ENCODE measurements at places on chromosomes 6 and 20.

DNA sequence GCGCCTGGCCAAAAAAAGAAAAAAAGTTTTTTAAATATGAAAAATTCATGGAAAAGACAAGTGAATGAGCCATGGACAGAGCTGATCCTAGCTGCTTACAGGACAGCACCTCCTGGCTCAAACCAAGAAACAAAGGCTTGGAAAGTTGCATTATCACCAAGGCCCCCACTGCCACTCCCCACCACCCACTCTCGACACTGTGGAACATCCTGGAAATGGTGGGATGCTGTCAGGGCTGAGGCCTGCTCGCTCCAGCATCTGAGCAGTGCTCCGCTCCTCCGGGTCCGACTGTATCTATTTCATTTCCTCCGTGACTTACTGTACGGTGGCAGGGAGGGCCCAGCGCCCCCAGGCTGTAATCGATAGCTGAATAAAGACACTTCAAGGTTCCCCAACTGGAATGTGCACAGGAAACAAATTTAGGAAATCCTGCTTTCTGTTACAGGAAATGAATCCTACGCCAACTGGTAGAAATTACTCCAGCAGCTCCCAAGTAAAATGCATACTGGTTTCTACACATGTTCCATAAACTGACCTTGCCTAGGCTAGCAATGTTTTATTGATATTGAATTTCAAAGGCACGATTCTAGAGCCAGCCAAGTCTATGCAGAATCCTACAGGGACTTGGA is 109.5 kb upstream of the NFATC2 start:
- no peak for DNase-seq

DNA sequence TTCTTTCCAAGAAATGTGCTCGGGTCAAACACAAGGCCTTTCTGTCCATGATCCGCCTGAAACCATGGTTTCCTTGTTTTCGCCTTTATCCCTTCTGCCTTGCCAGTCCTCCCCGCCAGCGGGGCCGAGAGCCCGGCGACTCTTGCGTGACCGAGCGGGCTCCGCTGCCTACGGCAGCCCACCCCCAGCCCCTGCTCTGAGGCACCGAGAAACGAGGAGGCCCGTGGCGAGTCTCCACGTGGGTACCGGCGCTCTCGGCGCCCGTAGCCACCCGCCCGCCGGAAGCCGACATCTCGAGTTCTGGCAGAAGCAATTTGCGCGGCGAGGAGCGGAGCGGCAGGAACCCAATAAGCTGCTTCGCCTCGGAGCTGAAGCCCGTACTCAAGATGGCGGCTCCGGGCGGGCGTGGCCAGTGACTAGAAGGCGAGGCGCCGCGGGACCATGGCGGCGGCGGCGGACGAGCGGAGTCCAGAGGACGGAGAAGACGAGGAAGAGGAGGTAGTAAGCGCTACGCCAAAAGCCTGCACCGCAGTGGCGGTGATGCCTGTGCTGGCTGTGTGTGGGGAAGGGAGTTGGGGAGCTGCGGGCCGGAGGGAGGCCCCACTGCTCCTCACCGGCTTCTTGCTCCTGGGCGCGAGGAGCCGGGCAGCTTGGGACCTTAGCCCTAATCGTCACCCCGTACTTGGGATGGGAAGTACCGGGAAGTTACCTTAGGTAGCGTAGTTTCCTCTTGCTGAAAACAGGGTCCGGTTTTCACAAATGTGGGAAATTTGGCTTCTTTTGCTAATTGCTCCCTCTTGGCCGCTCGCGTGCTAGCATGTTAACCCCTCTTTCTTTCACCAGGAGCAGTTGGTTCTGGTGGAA is at the start of gene GTF3C6:
GTF3C6 (plus strand) TSS at position 378 of the 864 bp plus-strand sequence; CDS start at position 442, 64 bp downstream.
- peak; percentile 97 for DNase-seq

GRCh38 chr20:3973705-3974104 is 41.7 kb downstream of the RNF24 start:
- no peak for DNase-seq

GRCh38 chr6:151757506-151757955 is 50.0 kb upstream of the ESR1 start:
- DNase-seq = no peak

DNA sequence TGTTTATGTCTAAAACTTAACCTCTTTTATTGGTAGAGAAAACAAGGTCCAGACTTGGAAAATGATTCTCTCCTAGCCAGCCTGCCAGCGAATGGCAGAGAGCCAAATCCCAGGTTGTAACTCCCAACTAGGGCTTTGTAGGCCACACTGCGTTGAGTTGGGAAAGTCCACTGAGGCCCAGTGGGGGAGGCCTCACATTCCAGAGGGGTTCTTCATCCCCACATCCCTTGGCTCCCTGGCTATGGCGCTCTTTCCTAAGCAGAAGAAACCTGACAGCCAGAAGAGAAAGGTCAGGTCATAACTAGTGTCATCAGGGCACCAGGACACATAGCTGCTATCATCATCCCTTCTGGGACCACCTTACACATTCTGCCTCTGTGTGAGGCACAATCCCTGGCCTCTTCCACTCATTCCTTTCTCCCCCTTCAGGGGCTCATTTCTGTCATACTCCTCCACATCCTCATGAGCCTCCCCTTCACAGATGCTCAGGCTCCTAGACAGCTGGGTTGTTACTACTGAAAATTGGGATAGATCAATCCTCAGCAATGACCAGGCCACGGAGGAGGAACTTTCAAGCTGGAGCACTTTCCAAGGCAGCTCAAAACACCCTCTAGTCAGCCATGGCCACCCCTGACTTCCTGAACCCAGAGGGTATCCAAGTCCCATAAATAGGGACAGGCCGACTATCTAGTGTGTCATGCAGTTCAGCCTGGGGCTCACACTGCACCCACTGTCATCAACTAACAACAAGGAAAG is 48.6 kb downstream of the TCP11 start:
- DNase-seq = peak; percentile 17

- DNase-seq = no peak
Measured at GRCh38 chr20:17878912-17879602, 89.5 kb downstream of the SNX5 start.

DNA sequence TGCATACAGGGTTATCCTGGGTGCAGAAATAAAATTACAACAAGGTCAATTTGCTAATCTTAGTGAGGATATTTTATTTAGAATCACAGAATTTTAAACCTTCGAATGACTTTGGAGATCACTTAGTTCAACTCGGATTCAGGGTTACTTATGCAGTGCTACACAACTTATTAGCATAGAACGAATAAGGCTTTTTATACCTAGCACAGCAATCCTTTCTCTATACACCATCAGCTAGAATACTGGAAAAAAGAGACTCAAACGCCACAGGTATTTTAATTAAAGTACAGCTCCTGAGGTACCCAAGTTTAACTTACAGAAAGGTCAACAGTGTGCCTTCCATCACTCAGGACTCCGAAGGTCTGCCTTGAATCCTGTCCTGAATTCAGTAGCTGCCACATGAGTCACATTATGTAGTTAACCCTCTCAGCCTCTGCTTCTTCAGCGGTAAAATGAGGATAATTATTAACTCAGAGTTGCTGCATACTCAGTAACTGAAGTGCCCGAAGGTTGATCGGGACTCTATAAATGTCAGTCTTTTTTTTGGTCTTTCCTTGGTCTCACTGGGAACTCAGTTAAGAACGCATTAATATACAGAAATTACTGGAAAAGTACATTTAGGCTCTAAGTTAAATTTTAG is 6.0 kb upstream of the QKI start:
- DNase-seq = no peak

- DNase-seq = no peak
Measured at GRCh38 chr6:90025523-90026061, 131.3 kb downstream of the GJA10 start.

- no peak for DNase-seq
Measured at GRCh38 chr6:164322533-164322932, 908.0 kb downstream of the QKI start.

DNA sequence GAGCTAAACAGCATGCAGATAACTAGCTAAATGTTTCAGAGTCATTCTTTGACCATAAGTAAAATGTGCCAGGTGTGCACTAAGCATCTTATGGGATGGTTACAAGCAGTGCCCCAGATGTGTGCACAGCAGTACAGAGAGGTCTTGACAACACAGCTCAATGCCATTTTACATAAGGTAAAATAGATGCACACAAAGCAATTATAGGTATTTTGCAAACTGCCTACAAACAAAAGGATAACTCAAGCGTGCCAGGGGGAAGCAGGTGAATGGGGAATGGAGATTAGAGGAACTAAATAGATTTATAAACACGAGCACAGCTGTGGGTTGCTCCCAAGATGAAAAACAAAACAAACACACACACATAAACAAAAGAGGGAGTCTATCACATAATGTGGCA is 64.8 kb downstream of the SLC2A10 start:
- peak; percentile 83 for DNase-seq

DNA sequence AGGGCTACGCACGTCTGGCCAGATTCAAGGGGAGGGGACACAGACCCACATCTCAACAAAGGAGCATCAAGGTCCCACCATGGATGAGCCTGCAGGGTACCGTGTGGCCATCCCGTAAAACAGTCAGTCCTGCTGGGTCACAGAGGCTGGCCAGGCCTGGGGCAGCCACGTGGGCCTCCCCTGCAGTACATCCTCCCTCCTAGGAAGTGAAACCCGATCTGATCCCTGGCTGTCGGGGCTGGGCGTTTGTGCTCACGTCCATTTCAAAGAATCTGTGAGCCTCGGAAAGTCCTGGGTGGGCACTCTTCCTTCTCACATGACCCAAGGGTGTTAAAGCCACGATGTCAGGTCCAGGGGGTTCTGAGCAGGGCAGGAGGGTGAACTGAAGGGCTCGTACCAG is 14.3 kb downstream of the SULF2 start:
- no peak for DNase-seq

- no peak for DNase-seq
Measured at GRCh38 chr6:15242503-15242902, 3.4 kb upstream of the JARID2 start.

GRCh38 chr20:58911309-58911708 is 58.8 kb downstream of the GNAS start:
- no peak for DNase-seq

- DNase-seq = no peak
Measured at GRCh38 chr20:5282561-5282960, 34.2 kb downstream of the PROKR2 start.

DNA sequence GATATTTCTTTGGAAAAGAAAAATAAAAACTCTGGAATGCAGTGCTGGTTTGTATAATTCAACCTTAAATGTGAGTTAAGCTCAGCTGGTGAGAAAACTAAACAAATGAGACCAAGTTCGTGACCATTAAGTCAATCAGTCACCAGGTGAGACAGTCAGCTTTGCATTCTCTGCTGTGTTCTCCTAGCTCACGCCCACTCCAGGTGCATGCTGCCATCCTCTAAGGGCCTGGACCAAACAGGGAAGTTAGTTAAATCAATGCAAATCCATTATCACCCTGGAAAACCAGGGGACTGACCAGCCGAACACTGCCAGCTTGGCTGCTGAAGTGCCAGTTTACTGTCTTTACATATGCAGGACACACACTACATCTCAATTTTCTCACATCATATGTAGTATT is 7.2 kb downstream of the TPBG start:
- no peak for DNase-seq

Measured in NCI-H1105 (cell line).